ENCODE measurements at places on chromosomes 3 and 15.

- DNase-seq: no peak
These were observed 19.1 kb upstream of the EPB42 start for GRCh38 chr15:43239732-43240491.

- DNase-seq: no peak
These were observed 64.3 kb downstream of the KLF13 start for GRCh38 chr15:31390777-31391486.

DNA sequence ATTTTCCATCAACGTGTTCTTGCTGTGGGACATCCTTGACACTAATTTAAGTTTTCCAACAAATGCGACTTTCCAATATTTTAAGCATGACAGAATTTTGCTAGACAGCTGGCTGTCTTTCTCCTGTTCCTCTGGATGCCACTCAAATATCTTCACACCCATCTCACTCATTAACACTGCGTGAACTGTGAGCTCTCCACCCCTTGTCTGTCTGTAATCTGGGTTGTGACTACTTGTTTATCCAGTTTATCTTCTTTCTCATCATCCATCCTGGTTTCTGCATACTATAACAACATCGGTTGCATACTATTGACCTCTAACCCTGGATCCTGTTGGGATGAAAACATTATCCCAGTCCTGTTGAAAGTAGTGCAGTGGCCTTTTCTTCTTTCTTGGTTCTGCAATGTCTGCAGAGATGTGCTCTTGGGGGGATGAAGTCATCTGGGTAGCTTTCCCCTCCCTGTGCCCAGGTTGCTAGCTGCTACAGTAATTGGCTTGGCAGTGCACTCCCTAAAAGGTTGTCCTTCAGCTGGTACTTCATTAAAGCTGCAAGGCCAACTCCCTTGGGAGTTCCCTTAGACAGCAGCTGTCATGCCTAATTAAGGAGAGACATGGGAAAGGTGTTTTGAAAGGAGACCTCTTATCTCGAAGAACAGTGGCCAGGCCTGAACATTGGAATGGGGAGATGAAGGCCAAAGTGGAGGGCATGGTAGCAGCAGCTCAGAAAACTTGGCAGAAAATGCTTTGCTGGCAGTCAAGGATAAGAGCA, 24.7 kb downstream of the KAT2B start:
- DNase-seq: peak; percentile 80

DNA sequence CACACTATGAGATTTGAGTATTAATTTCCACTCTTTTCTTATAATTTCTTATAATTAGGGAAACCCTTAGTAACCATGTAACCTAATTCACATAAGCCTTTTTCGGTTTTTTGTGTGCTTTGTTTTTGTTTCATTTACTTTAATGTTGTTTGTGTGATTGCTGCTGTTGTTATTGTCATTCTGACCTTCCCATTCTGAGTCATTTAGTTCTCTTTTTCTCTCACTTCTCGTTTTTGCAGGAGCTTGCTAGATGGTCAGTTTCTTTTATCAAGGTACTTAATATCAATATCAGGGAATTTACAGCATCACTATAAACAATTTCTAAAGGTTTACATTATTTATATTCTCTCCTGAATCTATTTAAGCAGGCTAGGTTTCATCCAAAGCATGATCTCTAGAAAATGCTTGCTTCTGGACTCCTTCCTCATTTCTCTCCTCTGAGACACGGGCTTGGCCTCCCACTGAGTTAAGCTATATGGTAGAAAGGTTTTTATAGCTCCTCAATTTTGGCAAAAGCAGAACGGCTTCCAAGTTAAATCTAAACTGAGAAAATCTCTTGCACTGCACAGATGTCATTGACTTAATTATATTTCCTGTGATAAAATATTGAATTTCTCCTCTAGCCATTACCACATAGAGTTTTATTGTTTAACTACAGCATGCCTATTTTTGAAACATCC, 534.2 kb downstream of the NSUN3 start:
- DNase-seq: no peak

Measured in NCI-H524 (cell line).